Fibroblast of skin of left biceps (primary cell): ENCODE measurements at places on chromosomes 7 and 10.

- DNase-seq = no peak
Observed at GRCh38 chr7:42572056-42572455, 335.0 kb upstream of the GLI3 start.

- DNase-seq = no peak
Observed at GRCh38 chr10:33147013-33147310, 187.5 kb downstream of the NRP1 start.

DNA sequence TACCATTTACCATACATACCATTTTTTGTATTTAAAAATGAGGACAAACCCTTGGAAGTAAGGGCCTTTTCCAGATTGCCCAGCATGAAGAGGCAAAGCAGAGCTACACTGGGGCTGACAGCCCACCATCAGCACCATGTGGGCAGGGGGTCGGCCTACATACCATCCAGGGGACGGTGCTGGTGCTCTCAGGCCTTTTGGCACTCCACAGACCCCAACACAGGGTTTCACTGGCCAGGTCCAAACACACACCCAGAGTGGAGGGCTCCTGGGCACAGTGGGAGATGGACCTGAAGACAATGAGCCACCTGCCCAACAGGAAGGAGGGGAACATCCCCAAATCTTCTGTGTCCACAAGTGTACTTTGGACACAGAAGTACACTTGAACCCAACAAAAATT lies 69.2 kb upstream of the CAMK2B start:
- no peak for DNase-seq

DNA sequence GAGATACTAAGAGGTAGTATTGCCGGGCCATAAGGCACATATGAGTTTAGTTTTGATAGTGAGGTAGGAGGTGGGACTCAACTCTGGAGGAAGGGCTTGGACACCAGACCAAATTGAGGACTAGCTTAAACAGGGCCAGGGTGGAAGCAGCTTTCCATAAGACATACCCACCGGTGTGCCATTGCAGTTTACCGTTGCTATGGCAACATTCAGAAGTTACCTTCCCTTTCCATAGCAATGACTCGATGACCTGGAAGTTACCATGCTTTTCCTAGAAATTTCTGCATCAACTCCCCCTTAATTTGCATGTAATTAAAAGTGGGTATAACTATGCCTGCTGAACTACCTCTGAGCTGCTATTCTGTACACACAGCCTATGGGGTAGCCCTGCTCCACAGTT lies 10.9 kb upstream of the SNX10 start:
- DNase-seq = no peak

DNA sequence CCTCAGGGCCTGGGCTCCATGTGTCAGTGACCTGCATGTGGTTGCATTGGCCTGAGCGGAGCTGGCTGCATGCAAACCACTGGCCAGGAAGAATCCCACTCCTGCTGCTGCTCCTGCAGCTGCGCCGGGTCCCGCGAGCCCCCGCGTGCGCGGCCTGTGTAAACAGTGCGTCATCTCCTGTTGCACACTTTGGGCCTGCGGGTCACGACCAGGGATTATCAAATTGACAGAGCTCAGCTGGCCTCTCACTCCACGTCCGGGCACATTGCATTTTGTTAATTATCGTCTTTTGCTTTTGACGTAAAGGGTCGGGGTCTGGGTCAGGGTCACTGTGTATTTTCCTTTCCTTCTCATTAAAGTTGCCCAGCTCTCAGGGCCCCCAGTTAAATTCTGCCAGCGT lies 132.6 kb downstream of the RGS10 start:
- DNase-seq = no peak

DNA sequence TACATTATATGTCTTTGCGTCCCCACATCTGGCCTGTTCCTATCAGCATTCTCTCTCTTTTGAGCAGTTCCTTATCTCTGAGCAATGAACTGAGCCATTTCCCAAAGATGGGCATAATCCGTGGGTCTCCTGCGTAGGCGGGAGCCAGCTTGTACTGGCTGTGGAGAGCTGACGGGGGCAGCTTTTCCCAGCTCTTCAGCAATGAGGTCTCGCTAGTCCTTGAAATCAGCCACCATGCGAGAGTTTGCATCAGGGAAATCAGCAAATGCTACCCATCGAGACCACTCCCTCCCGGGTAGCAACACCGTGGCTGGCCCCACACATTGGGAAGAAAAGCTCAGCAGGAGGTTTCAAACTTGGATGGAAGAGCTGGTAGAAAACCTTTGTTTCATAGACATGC lies 51.9 kb upstream of the FAM180A start:
- DNase-seq = no peak
